CD4-positive, alpha-beta memory T cell (primary cell): ENCODE measurements at places on chromosomes 7 and 10. TPM values are rescaled to one million over a fixed set of nuclear protein-coding genes. Genes with fewer than 3 reads are reported as not detected.

NYAP1 gene
- polyA plus RNA-seq = not detected

SPDYE11 gene
- polyA plus RNA-seq = not detected

PNLIP gene
- polyA plus RNA-seq = not detected

ATXN7L1 gene
- 24.8 TPM for polyA plus RNA-seq

SCART1 gene
- polyA plus RNA-seq = 1.2 TPM

FOXL3 gene
- polyA plus RNA-seq = not detected

PRKCQ gene
- 45.0 TPM for polyA plus RNA-seq

WDR91 gene
- 8.9 TPM for polyA plus RNA-seq

TMEM213 gene
- not detected for polyA plus RNA-seq

PHKG1 gene
- not detected for polyA plus RNA-seq

ANXA11 gene
- polyA plus RNA-seq = 342 TPM

ENO4 gene
- polyA plus RNA-seq = not detected

KNDC1 gene
- polyA plus RNA-seq = not detected

OPALIN gene
- not detected for polyA plus RNA-seq

SCIN gene
- not detected for polyA plus RNA-seq

C10orf67 gene
- polyA plus RNA-seq = 0.31 TPM

CRTAC1 gene
- polyA plus RNA-seq = not detected

TLX1 gene
- polyA plus RNA-seq = not detected

TRPV5 gene
- polyA plus RNA-seq = not detected

PLAC9 gene
- not detected for polyA plus RNA-seq

GATA3 gene
- 79.7 TPM for polyA plus RNA-seq

GPR158 gene
- not detected for polyA plus RNA-seq

GPR146 gene
- 22.2 TPM for polyA plus RNA-seq

SPAM1 gene
- polyA plus RNA-seq = not detected

SPDYE16 gene
- 0.21 TPM for polyA plus RNA-seq

VAX1 gene
- polyA plus RNA-seq = not detected

EPHB6 gene
- 14.2 TPM for polyA plus RNA-seq

MBL2 gene
- not detected for polyA plus RNA-seq
